Anterior cingulate cortex (tissue), 58 donors: ENCODE measurements at places on chromosomes 7 and 10.

DNA sequence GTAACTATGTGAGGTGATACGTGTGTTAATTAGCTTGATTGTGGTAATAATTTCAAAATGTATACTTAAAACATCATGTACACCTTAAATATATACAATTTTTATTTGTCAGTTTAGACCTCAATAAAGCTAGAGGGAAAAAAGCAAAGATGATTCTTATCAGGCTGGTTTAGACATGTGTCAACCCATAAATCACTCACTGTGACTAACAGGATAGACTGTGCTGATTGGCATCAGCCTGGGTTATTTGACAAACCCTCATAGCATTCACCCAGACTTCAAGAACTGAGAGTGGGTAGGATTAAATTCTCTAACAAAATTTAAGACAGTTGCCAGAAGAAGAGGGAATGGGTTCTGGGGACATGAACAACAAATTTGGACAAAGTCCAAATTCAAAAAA lies 73.8 kb upstream of the TMEM140 start:
- DNase-seq = no peak

DNA sequence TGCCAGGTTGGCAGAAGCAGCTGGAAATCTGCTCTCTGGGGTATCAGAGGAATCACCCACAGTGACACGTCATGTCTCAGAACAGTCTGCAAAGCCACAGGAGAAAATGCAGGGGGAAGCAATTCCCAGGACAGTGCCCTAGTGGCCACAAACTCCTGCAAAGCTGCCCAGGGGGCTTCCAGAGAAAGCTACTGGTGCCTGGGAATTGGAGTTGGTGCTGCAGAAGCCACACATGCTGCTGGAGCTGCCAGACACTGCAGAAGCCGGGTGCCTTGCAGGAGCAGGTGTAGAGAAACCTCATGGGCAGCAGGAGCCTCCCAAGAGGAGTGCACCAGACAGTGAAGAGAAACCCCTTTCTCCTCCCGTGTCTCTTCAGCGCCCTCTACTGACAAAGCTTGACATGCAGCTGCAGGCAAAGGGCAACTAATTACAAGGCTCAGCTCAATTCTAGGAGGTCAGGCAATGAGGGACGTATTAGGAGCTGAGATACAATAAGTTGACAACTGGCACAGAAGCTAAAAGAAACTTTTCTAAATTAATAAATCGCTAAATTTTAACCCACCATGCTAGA lies 30.2 kb upstream of the NUB1 start:
- DNase-seq = no peak

- no peak for DNase-seq
Measured at GRCh38 chr10:51918440-51918839, 219.0 kb upstream of the CSTF2T start.

- DNase-seq = no peak
Measured at GRCh38 chr7:83548250-83548649, 100.7 kb downstream of the SEMA3E start.
